ENCODE measurements at places on chromosomes 2 and 18.

DNA sequence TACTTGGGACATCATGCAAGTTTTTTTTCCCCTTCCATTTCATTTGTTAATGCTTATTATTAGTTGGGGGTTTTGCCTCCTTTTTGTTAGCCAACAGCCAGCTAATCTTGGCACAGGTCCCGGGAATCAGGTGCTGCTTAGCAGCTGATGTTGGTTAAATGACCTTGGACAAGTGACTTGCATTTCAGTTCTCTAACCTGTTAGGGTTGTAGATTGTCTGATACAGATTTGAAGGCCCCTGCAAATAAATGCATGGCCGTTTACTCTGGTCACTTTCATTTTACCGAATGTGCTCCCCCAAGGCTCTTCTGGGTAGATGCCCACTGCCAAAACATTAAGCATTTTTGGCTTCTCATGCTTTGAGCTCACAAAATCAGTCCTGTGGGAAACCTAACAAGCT lies 120.9 kb downstream of the SPTBN1 start:
- no peak for DNase-seq

GRCh38 chr2:172177581-172177980 lies 74.9 kb upstream of the DLX2 start:
- no peak for DNase-seq

- no peak for DNase-seq
Measured at GRCh38 chr2:160010361-160011145, 51.9 kb downstream of the PLA2R1 start.

DNA sequence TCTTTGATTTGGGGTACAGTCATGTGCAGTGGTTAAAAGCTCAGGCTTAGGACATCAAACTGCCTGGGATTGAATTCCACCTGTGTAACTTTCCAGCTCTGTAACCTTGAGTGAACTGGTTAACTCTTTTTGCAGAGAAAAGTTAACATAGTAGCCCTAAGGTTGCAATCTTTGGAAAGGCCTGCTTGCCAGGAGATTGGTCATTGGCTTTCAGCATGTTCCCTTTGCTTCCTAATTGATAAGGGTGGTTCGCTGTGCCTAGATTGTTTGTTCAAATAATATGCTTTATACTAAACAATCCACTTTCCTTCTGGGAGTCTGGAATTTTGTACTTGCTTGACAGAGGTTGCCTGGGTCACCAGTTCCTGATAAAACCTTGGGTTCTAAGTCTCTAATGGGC lies 86.8 kb downstream of the PIK3C3 start:
- no peak for DNase-seq

- DNase-seq, result no peak
Measured at GRCh38 chr18:49521216-49521835, 34.3 kb upstream of the C18orf32 start.

DNA sequence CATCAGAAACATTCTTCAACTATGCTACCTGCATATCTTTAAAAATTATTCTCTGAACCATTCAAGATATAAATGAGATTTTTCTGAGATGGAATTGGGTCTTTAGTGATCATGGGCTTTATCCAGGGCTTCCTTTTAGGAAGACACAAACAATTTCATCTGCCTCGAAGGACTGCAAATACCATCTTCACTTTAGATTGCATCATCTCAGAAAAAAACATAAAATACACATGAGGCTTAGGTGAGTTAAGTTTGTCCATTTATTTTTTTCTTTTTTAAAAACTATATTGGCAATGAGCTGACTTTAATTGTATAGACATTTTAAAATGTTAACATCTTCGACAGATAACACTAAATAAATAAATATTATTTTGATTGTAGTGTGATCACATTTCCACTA lies 20.1 kb downstream of the TTN start:
- DNase-seq, result no peak

DNA sequence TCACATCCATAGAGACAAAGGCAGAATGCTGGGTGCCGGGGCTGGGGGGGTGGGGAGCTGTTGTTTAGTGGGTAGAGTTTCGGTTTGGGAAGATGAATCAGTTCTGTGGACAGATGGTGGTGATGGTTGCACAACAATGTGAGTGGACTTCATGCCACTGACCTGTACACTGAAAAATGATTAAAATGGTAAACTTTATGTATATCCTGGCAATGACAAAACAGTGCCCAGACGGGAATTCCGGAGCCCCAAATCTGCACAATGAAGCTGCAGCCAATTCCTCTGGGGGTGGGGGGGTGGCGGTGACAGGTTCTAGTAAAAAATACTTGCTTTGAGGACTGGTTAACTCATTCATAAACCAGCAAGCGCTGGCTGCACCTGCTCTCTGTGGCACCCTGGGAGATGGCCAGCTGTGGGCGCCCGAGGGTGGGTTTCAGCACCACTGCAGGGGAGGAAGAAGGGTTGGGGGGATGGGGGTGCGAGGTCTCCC lies 81.8 kb upstream of the HPCAL1 start:
- DNase-seq, result no peak

GRCh38 chr2:212282671-212283261 lies 255.8 kb downstream of the ERBB4 start:
- no peak for DNase-seq

GRCh38 chr2:33560017-33560416 lies 39.1 kb downstream of the FAM98A start:
- no peak for DNase-seq

- DNase-seq, result no peak
Measured at GRCh38 chr18:60311676-60312360, 60.8 kb downstream of the MC4R start.

DNA sequence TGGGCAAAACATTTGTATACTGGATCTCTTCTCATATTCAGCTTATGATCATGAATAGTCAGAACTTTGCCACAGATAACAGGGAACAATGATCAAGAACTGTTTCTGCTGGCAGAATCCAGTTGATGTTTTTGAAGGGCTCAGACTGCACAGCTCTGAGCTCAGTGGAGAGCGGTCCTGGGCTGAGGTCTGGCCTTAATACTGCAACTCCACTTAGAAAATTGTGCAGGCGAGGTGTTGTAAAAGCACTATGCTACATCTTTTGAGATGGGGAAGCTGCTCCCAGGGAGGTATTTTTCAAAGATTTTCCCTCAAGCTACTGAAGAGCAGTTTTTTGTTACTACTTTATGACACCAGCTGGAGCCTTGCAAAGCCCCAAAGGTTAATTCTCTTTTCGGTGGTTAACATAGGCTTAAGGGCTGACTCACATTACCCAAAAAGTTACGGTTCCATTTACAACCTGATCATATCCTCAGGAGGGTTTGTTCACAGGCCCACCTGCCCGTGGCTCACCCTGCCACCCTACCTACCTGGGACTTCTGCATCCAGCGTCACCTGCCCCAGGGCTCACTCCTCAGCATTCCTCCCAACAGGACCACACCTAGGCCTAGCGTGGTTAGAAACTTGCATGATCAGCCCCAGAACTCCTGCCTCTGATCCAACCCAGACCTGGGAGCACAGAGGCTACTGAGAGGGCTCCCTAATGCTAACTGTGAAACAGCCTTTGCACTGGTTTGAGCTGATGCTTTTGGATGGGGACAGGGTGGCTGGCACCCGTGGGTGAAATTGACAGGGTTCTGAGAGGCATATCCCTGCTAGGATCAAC lies 114.4 kb downstream of the NCK2 start:
- no peak for DNase-seq

- DNase-seq, result no peak
Measured at GRCh38 chr2:6557737-6558136, 308.0 kb downstream of the CMPK2 start.

GRCh38 chr2:48483916-48484315 lies 46.0 kb upstream of the STON1 start:
- DNase-seq, result no peak

GRCh38 chr2:24743924-24744323 lies 49.3 kb downstream of the PTRHD1 start:
- DNase-seq, result no peak

GRCh38 chr18:55780586-55781071 lies 192.6 kb upstream of the TCF4 start:
- DNase-seq, result no peak

DNA sequence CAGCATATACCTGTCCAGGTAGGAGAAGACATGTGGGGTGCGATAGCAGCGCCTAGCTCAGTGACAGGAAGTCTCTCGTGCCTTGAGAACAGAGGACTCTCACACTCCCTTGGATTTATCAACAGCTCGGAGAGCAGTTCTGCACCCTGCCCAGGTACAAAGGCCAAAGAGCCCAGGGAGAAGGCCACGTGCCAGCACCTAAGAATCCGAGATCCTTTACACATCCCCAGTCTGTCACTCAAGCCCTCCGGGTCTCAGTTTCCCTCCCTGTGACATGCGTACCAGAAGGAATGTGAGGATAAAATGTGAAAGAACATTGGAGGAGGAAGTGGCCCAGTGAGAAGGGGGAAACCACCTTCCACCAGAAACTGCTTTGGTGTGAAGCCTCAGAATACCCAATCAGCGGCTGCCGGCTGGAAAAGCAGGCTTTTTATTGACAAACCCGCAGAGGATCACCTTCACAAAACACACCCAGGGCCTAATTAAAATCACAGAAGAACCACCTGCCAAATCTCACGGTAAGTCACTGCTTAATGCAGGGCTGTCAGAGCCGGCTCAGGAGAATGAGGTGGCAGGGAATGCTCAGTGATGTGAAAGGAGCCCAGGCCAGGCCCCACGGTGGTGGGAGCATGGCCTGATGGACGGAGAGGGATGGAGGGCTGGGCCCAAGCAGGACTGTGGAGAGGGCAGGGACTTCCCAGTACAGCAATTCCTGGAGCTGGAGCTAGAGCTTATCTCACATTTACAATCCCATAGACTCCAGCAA lies 66.3 kb downstream of the MYO5B start:
- no peak for DNase-seq

DNA sequence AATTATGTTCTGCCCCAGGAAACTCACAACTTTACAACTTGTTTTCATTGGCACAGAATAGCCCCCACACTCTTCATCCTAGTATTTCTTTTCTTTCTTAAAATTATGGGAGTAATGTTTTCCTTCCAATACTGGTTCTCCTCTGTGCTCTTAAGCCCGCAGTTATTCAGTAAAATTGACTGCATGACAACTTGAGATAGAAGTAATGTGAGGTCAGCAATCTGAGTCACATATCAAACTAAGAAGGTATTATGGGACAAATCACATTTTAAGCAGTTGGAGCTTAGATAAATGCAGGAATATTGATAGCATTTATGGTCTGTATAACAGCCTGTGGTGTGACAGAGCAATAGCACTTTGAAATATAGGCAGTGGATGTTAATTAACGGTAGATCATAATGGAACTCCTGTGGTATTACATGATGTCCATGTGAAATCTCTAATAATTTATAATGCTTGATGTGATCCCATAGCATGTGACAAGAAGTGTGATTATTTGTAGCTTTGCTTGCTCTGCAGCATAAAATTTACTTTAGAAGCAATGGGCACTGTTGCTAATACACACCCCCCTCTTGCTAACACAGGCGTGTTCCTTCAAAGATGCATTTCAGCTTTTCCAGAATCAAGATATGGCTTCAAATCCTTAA lies 351.4 kb upstream of the CDH20 start:
- DNase-seq, result no peak

DNA sequence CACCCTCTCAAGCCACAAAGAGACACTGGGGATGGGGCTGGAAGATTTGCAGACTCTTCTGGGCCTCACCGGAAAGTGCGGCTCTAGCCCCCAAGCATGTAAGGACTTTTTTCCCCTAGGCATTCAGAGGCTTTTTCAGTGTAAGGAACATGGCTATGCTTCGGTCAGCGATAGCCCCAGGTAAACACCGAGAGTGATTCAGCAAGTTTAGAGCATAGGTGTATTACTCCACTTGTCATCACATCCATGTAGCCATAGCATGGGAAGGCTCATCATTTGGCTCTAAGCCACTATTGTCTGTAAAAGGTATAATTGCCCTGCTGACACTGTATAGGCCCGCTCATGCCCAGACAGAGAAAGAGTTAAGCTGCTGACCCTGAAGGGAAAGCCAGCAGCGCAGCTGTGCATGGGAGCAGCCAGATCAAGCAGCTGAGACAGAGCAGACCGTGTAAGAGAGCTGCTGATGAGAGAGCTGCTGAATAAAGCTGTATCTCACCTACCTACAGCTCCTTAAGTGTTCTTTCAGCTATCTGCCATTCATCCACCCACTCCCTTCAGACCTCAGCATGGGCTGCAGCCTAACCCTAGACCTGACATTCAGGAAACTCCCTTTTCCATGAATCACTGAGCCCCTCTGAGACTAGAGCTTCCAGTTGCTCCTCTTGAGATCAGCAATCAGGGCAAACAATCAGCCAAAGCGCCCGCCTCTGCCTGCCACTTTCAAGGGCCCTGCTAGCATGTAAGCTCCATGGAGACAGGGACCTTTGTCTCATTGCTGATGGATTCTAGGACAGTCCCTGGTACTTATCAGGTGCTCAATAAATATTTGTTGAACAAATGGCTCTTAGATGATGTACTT lies 25.5 kb downstream of the LGALSL start:
- DNase-seq, result no peak

GRCh38 chr2:197281421-197281820 lies 29.2 kb downstream of the ANKRD44 start:
- no peak for DNase-seq

DNA sequence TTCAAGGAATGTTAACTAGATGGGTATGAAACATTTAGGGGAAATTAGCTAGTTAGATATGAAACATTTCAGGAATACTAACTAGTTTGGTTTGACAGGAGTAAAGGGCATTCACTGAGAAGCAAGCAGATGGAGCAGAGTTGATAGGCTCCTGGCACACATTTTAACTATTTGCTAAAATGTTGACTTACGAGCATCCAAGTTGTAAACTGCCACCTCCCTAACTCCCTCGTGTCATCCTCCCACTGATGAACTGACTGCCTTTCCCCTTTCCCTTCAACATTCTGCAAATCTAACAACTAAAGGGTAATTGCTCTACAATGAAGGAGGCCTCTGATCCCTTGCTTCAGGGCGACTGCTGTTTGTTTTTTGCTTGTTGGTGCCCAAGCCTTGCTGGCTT lies 580.4 kb upstream of the FAM98A start:
- DNase-seq, result no peak

GRCh38 chr2:9968553-9969497 lies 17.3 kb downstream of the GRHL1 start:
- no peak for DNase-seq

- no peak for DNase-seq
Measured at GRCh38 chr18:63229971-63230370, 89.6 kb downstream of the BCL2 start.

GRCh38 chr2:18883616-18884456 lies 294.5 kb upstream of the NT5C1B start:
- no peak for DNase-seq

- DNase-seq, result no peak
Measured at GRCh38 chr18:76121011-76121410, 374.0 kb downstream of the ZNF516 start.

DNA sequence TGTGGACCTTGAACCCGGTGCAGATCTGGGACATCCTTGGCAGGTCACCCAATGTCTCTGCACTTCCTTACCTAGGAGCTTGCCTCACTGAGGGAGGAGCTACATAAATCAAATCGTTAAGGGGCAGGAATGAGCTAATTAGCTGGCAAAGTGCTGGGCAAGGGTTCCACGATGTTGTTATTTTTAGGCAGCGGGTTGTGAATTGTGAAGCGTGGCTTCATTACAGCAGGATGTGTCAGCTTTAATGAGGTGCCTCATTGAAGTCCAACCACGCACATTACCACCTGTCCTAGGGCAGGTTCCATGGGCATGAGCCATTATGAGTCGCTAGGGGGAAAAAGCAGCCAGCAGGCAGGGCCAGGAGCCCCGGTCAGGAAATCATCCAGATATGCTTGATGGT lies 127.0 kb upstream of the AGAP1 start:
- DNase-seq, result no peak
